Activated naive CD4-positive, alpha-beta T cell (primary cell): ENCODE measurements at places on chromosomes 12 and 14.

DNA sequence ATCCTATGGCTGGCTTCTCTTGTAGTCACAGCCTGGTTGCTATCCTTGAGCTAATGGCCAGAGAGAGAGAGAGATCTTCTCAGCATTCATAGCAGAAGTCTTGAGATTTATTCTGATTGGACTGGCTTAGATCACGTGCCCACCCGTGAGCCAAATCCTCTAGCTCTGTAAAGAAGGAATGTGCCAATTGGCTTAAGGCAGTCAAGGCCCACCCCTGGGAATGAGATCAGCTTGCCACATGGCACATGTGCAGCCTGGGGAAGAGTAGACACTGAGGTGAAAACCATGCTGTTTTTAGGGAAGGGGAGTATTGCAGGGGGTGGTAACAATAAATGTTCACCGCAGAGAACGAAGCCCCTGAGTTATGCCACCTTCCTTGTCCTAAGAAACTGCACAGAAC, 36.3 kb downstream of the PLEKHG7 start:
- no peak for DNase-seq

DNA sequence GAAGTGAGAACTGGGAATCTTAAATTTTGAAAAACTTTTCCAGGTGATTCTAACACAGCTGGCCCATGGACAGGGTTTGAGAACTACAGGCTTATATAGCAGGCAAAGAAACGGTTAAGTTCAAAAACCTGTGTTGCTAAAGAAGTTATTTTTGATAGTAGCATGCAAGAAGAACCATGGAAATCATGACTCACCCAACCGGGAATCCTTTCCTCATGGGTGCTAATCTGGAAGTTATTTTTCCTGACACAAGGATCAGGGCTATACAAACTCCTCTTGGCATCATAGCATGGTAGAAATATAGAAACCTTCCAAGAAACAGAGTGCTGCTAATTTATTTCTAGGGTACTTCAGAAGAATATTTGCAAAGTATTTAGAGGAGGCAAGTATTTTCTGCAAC, 588.7 kb downstream of the CCER1 start:
- no peak for DNase-seq

DNA sequence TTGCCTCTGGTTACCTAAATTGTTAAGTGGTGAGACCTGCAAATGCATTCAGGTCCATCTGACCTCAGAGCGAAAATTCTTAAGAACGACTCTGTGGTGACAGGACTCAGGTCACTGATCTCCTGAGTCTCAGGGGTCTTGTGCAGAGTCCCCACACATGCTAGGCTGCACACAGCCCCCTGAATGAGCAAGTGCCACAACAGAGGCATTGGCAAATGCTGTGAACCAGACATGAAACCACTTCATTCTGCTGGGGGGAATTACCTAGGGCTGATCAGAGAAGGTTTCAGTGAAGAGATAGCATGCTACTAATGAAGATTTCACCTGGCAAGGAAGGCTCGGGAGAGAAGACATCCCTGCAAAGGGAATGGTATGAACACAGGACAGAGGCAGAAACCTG, 281.6 kb downstream of the ITPR2 start:
- no peak for DNase-seq

DNA sequence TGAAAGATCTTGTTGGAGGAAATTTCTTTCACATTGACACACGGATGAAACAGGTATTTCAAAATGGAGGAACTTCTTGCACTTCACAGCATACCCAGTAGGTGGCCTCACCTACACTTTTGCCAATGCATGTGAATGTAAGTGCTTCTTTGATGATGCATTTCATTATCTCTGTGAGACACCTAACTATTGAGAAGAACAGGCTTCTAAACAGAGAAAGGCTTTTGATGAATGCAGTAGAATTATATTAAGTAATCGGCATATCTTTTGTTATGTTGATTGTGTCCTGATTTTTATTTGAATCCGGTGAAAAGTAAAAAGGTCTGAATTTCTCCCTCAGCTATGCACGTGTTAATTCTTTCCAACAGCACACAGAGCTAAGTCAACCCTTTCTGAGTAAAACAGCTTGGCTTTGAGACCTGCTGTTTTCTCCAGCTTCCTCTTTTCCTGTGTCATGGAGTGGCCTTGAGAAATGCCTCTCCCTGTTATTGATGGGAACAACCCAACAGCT, 399.0 kb downstream of the NAV3 start:
- DNase-seq, result no peak

DNA sequence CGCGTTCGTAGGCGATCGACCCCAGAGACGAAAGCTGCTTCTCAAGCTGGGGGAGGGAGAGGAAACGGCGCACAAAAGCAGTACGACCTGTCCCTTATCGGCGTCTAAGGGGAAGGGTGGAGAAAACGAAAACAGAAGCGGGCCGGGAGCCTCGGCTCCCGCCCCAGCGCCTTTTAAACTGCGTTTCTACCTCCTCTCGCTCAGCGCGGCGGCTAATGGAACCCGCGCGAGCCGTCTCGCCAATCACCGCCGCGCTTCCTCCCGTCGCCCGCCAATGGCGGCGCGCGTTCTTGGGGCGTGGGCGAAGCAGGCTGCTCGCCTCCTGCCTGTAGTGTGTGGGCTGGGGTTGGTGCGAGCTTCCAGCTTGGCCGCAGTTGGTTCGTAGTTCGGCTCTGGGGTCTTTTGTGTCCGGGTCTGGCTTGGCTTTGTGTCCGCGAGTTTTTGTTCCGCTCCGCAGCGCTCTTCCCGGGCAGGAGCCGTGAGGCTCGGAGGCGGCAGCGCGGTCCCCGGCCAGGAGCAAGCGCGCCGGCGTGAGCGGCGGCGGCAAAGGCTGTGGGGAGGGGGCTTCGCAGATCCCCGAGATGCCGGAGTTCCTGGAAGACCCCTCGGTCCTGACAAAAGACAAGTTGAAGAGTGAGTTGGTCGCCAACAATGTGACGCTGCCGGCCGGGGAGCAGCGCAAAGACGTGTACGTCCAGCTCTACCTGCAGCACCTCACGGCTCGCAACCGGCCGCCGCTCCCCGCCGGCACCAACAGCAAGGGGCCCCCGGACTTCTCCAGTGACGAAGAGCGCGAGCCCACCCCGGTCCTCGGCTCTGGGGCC, at the start of gene TMPO:
Gene TMPO, plus strand, starts transcription at position 304 of the 824 bp plus-strand sequence. Its CDS starts 278 bp downstream, at position 582.
- DNase-seq, result peak; percentile 88

DNA sequence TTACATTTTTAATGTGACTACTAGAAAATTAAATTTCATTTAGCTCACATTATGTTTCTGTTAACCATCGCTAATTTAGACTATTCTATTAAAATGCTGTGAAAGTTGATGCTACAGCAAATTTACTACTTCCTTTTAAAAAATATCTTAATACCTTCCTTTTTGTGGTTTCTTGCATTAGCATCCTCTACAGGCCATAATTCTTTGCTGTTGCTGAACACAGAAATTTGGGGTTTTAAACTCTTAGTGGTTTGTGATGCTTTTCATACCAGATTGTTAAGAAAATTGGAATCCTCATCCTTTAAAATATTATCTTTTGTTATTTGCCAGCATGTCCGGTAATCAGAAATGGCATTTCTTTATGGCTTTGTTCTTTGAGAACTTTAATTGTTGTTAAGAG, 18.1 kb downstream of the WNK1 start:
- no peak for DNase-seq

- no peak for DNase-seq
These were observed 64.2 kb downstream of the CMAS start for GRCh38 chr12:22110176-22110575.

DNA sequence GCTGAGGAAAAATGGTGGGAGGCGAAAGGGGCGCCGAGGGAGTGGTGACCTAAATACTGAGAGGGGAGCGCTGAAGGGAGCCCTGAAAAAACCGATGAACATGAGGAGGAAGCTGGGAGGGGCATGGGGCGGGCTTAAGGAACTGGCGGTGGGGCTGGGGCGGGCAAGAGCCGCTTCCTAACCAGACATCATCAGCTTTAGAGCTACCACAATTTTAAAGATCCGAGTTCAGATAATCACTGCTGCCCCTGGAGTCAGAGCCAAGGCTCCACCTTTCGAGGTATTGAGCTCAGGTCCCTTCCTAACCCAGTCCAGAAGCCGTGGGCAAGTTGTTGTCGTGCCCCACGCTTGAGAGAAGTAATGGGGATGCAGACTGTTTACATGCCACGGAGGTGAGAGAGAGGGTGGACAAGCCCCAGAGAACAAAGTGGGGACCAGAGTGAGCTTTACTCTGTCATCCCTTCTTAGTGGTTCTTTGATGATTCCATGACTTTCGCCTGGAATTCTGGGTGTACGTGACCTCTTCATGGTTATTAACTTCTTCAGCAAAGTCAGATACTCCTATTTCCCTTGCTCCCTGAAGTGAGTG, 393 bp downstream of the ORMDL2 start:
- DNase-seq, result no peak

GRCh38 chr14:96146131-96146771, 58.4 kb upstream of the BDKRB2 start:
- DNase-seq, result no peak

DNA sequence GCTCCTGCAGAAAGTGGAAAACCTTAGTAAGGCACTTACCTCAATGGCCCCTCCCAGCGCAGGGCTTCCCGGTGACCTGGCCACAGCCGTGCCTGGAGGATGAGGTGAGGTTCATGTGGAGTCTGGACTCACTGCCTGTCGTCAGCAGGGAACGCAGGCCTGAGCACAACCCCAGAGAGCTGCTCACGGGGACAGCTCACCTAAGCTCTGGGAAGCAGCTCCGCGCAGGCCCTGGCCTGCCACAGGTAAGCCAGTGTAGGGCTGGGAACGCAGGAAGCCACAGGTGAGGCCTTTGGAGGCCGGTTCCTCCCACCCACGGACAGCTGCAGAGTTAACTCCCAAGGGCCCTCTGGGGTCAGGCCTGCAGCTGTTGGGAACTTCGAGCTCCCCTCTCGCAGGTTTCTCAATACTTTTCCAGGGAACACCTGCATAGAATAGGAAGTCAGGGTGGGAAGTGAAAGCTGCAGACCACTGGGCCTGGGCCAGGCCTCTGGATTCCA, 32.7 kb downstream of the ANAPC7 start:
- no peak for DNase-seq

GRCh38 chr12:6791931-6792520, 2.7 kb downstream of the CD4 start:
- no peak for DNase-seq

DNA sequence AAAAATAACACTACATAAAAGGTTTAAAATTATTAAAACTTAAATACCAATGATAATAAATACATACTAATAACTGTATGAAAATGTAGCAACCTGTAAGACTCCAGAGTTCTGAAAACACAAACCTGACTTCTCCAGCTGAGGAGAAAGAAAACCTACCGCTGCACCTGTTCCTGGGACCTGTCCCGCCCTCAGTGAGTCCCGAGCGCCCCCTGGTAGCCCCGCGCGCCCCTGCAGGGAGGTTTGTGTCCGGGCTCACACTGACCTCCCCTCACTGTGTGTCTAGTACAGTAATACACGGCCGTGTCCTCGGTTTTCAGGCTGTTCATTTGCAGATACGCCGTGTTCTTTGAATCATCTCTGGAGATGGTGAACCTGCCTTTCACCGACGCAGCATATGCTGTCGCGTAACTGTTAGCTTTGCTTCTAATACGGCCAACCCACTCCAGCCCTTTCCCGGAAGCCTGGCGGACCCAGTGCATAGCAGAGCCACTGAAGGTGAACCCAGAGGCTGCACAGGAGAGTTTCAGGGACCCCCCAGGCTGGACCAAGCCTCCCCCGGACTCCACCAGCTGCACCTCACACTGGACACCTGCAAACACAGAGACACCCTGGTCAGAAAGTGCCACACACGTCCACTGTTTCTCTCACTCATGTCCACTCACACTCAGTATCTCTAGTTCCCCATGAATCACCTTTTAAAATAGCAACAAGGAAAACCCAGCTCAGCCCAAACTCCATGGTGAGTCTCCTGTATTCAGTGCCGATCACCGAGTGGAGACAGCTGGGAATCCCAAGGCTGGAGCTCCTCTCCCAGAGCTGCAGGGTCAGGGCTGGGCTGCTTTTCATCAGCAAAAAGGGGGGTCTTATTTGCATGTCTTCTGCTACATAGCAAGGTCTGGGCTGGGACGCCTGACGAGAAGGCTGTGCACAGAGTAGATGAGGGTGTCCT, 1276.3 kb downstream of the TMEM121 start:
- DNase-seq, result no peak

GRCh38 chr12:39103552-39104165, 198.3 kb upstream of the CPNE8 start:
- no peak for DNase-seq

DNA sequence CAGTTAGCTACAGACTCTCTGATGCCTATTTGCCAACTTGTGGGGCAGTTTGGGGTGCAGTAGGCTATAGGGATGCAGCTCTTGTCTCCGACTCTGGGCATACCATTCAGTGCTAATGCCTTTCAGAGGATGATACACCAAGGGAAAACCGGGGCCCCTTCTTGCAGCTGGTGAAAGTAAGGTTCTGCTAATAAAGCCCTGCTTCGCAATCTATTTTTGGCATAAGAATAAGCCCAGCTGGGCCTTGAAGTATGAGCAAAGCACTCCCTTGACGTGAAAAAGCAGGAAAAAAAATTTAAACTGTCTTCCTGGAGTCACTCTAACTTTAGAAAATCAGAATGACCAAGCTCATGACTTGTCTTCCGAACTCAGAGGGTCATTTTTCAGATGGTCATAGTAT, 124.1 kb upstream of the RBM19 start:
- no peak for DNase-seq

DNA sequence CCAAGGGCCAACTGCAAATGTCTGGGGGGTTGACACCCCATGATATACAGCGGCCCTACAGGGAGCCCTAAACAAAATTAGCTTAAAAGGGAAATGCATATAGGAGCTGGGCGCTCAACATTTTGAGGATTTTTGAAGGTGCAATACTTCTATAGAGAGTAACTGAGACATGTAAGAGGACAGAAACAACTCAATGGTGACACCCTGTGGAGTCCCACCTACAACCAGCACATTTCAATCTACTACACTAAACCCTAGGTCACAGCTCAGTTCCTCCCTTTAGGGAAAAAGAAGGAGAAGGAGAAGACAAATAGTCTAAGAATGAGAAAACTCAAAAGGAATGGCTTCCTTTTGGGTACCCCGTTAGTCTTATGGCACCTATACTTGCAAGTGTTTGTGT, 1010.5 kb upstream of the NOVA1 start:
- DNase-seq, result no peak

GRCh38 chr14:85332401-85332800, 197.5 kb upstream of the FLRT2 start:
- DNase-seq, result no peak

GRCh38 chr14:47772652-47773051, 97.2 kb upstream of the MDGA2 start:
- no peak for DNase-seq

DNA sequence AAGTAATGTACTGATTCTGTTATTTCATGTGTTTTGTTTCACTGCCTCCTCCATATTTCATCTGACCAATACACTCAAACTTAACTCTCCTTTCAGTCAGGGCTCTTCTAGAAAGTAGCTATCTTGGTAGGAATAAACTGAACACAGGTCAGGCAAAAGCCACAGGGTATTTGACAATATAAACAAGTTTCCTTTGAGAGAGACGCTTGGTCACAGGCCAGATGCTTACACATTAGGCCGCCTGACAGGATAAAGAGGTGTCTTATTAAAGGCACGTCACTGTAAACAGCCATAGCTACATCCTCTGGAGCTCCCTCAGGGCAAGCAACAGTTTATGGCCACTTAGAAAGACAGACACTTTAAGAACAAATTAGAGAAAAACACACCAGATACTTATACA, 607.5 kb downstream of the SLC6A15 start:
- no peak for DNase-seq
